ENCODE measurements at places on chromosomes 12 and 14. TPM values are rescaled to one million over a fixed set of nuclear protein-coding genes. Genes with fewer than 3 reads are reported as not detected.

OR6C2 gene
- not detected for total RNA-seq

RASSF3 gene
- total RNA-seq: 42.3 TPM

TMEM233 gene
- total RNA-seq: 0.26 TPM

MANSC4 gene
- not detected for total RNA-seq

WDR89 gene
- 9.0 TPM for total RNA-seq

SLC5A8 gene
- total RNA-seq: not detected

ARMH4 gene
- 6.4 TPM for total RNA-seq

MEG3 gene
- 146 TPM for total RNA-seq

TBX5 gene
- not detected for total RNA-seq

CLEC1A gene
- total RNA-seq: 0.37 TPM

ANGEL1 gene
- total RNA-seq: 5.0 TPM

AVPR1A gene
- not detected for total RNA-seq

ACOT6 gene
- not detected for total RNA-seq

GLS2 gene
- total RNA-seq: 0.13 TPM

TTC6 gene
- total RNA-seq: not detected

KRT79 gene
- not detected for total RNA-seq

HNF1A gene
- not detected for total RNA-seq

CLMN gene
- total RNA-seq: 0.12 TPM

RIMKLB gene
- total RNA-seq: 42.2 TPM
